Naive thymus-derived CD4-positive, alpha-beta T cell (primary cell): ENCODE measurements at places on chromosomes 5 and 9. TPM values are rescaled to one million over a fixed set of nuclear protein-coding genes. Genes with fewer than 3 reads are reported as not detected.

The FST gene
- 1.9 TPM for polyA plus RNA-seq

The WDR38 gene
- not detected for polyA plus RNA-seq

The CCDC192 gene
- polyA plus RNA-seq = not detected

GRCh38 chr9:91364702-91365101 is 3.0 kb upstream of the AUH start:
- no peak for DNase-seq

GRCh38 chr5:126917918-126918614 is 112.3 kb downstream of the MARCHF3 start:
- DNase-seq = no peak

DNA sequence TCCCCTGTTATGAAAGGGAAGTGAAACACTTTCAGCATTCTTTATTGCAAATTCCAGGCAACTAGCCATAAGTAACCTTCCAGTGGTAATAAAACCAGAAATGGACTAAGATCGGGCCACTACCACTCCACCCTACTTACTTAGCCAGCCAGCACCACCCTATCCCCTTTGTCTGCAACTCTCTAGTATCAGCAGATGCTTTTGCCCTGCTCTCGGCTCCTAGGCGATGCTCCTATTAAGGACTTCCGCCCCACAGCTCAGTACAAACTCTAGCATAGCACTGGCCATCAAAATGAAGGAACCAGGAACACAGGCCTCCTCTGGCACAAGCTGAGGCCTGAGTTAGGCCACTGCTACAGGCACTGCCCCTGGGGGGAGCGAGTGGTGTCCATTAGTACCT is 81.2 kb downstream of the GLDC start:
- no peak for DNase-seq

- no peak for DNase-seq
Measured at GRCh38 chr9:1340390-1340789, 290.2 kb downstream of the DMRT2 start.

DNA sequence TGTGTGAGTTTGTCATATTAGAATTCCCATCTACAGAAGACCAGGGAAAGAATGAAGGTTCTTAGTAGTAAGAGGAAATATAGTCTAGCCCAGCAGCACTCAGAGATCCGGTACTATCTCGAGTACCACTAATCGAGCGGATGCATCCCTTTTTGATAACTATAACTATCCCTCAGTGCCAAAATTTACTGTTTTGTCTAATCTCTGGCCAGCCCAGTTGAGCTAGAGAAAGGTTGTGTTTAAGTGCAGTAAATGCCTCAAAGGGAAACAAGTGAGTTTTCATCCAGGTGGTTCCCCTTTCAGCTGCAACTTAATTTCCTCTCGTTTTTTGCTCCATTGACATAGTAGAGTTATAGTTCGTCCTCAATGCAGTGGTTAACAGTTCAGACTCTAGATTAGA is 146.7 kb downstream of the GPBP1 start:
- no peak for DNase-seq

GRCh38 chr9:37292896-37293295 is 129.6 kb upstream of the GRHPR start:
- DNase-seq = no peak
